ENCODE measurements at places on chromosomes 5 and 9. TPM values are rescaled to one million over a fixed set of nuclear protein-coding genes. Genes with fewer than 3 reads are reported as not detected.

CATSPER3 gene
- 0.13 TPM for total RNA-seq

SPINK13 gene
- total RNA-seq = not detected

DNA sequence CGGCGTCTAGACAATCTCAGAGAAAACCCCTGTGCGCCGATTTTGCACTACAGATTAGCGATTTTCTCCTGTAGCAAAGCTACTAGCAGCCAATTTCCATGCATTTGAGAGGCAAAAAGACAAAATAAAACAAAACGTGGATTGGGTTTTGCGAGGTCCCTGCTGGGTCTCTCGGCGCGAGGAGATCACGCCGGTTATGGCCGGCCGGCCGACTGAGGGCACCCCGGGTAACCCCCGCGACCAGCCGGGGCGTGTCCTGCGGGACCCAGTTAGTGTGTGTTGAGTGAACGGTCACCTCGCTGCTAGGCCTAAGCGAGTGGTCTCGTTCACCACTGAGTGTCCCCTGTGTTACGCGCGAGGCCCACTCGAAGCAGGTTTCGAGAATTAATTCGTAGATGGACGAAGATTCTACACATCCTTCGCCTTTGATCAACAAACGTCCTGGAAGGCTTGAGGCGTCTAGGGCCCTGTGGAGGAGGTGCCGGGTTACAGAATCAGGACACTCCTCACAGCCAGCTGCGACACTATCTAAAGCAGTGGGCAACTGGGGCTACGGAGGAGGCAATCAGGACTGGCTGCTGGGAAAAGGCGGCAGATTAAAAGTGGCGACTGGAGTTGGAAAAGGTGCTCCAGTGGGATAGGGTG, 764 bp upstream of the VDAC1 start:
- DNase-seq = no peak

DNA sequence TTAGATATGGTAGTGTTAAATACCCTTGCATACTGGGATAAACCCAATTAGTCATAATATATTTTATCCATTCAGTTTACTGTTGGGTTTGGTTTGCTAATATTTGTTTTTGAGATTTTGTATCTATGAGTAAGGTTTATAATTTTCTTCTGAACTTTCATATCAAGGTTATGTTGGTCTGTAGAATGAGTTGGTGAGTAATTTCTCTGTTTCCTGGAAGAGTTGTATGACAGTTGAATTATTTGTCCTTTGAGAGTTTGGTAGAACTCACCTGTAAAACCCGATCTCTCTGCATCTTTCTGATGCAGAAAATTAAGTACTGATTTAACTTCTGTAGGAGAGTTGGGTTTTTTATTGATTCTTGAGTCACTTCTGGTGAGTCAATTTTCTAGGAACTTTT, 20.4 kb downstream of the DDX4 start:
- no peak for DNase-seq

GRCh38 chr9:125767349-125767748, 20.2 kb downstream of the PBX3 start:
- no peak for DNase-seq

GRCh38 chr5:91687430-91687829, 304.3 kb upstream of the ARRDC3 start:
- no peak for DNase-seq
